Stimulated activated CD8-positive, alpha-beta memory T cell treated with anti-CD3 and anti-CD28 coated beads, Interleukin-4, amount 100 ng/mL, for 4 hours (primary cell): ENCODE measurements at places on chromosomes 12 and 14.

GRCh38 chr14:63371033-63371432 is 52.3 kb upstream of the GPHB5 start:
- no peak for DNase-seq

GRCh38 chr12:132723015-132723763 is 12.5 kb downstream of the PGAM5 start:
- no peak for DNase-seq

GRCh38 chr12:85092814-85093370 is 56.7 kb downstream of the LRRIQ1 start:
- no peak for DNase-seq

DNA sequence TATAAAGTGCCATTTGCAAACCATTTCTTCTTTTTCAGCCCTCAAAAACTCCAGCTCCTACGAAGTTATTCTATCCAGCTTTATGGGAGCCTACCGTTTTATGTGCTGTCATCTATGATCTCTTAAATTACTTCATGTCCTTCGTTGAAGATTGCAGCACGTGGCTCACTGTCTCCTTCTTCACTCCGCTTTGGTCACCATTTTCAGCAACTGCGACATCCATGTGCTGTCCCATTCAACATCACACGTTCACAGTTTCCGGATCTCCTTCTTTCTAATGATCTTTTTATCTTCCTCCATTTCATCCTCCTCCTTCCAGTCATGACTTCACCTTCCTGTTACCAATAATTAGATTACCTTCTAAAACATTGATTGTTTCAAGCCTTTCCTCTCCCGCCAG is 143.3 kb upstream of the KRAS start:
- DNase-seq: no peak

DNA sequence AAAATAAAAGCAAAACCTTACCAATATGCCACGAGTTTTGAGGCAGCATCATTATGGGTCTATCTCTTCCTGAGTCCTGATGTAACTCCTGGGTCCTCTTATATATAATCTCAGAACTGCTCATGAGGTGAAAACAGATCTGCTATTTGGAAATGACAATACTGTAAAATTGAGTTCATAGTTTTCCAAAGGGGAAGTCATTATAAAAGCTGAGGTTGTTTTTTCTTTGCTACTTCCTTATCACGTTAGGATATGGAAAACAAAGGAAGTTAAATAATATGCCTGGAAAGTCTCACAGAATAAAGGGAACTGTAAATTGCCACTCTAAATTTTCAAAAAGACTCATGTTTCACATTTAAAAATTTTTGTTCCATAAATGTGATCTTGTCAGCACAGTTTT is at the start of gene CD163L1:
Gene CD163L1 (minus strand): TSS at position 78 of the 400 bp plus-strand sequence. CDS start 26 bp downstream, at position 52.
- DNase-seq: no peak

- no peak for DNase-seq
Observed at GRCh38 chr14:22177870-22178269, 411.2 kb downstream of the DAD1 start.
